ENCODE measurements at places on chromosomes 7 and 10.

GRCh38 chr10:133335246-133336117 lies 1.2 kb downstream of the CALY start:
- peak; percentile 85 for DNase-seq

GRCh38 chr10:27457966-27458365 lies 46.1 kb upstream of the RAB18 start:
- no peak for DNase-seq

- DNase-seq, result no peak
Measured at GRCh38 chr7:139522830-139523198, 671 bp upstream of the CLEC2L start.

DNA sequence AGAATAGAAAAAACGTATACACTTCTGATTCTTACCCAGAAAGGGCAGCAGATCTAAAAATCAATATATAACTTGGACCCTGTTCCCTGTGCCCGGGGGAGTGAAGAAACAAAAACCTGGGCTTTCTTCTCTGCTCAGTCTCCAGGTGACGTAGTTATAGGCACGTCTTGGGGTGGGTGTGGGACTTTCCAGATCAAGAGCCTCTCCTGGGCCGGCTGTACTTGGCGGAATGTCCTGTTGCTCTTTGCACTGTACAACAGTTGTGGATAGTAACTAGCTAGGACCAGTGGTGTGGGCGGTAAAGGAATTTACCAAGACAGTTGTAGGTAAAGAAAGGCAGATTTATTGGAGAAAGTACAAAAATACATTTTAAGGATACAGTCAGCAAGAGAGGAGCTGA lies 40.4 kb upstream of the STEAP4 start:
- DNase-seq, result no peak

DNA sequence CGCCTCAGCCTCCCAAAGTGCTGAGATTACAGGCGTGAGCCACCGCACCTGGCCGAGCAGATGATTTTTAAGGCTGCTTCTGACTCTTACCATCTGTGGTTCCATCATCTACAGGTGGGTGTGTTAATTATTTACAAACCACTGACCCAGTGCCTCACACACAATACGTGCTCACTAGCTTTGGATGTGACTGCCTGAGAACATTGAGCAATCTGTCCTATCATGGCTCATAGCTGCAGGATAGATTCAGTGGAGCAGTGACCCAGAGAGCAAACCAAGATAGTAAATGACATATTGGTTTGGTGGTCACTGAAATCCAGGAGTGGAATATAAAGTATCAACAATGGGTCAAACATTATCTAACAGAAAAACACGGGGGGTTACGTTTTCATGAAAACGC lies 24.1 kb downstream of the GPAM start:
- DNase-seq, result no peak

DNA sequence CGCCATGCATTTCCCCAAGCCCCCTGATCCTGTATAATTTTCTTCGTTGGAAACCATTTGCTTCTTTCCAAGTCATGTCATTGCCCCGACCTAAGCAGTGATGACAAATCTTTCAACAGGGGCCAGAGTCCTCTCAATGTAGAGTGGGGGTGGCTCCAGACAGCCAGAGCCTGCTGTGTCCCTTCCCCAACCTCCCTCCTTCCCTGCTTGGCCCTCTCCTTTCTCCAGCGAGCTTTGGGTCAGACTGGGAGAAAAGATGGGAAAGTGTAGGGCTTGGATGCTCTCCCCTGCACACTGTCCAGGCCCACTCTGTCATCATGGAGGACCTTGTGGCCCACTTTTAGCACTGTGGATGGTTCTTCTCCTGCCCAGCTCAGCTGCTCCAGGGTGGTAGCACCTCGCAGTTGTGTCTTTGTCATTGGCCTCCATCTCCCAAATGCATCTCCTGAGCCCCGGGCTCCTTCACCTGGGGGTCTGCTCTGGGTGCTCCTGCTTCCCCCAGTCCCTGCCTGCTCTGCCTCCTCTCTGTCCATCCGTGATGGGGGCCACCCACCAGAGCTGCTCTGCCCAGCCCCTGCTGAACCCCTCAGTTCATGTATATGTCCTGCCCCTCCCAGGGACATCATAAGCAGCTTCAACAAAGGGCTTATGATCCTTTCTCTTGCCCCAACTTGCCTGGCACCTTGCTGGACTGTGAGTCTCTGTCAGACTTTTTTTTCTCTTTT lies 37.5 kb downstream of the BTBD16 start:
- no peak for DNase-seq

GRCh38 chr10:14926061-14926470 lies 27.8 kb downstream of the DCLRE1C start:
- DNase-seq, result no peak

DNA sequence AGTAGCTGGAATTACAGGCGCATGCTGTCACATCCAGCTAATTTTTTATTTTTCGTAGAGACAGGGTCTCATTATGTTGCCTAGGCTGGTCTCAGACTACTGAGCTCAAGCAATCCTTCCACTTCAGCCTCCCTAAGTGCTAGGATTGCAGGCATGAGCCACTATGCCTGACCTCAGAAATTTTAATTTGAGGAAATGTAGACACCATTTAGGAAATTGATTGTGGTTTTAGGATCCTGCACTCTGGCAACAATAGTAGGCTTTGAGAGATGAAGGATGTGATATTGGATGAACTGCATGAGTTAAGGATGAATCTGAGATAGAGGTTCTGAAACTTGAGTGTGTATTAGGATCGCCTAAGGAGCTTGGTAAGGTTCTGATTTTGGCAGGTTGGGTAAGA lies 66.5 kb downstream of the PPP1R9A start:
- DNase-seq, result no peak

DNA sequence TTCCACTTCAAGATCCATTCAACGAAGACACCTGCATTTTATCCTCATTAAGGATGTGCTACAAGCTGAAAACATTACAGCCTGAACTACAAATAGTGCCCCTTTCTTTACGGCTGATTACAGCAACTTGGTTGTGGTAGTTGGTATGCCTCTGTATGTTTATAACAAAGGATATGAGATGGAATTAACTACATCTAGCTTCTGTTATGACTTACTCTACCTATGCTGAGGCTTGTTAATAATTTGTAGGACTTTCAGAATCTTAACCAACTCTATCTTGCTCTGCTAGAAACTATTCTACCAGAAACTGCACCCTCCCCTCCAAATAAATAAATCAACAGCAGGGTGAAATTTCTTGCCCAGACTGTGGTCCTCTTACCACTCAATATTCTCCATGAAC lies 448.1 kb downstream of the GRM8 start:
- DNase-seq, result no peak

DNA sequence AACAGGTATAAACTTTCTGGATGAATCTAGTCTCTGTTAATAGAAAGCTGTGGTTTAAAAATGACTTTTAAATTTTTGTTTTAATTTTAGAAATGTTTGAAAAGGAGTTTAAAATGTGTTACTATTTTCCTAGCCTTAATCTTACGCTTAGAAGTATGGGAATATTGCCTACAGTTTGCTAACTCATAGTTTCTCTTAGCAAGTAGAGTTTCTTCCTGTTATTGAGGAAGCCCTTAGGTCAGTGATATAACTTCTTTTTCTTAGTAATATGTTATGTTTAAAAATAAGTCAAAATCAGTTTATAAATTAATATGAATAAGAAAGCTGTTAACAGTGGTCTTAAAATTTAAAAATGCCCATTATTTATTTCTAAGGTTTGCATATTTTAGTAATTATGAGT lies 3.1 kb downstream of the STARD3NL start:
- DNase-seq, result no peak

DNA sequence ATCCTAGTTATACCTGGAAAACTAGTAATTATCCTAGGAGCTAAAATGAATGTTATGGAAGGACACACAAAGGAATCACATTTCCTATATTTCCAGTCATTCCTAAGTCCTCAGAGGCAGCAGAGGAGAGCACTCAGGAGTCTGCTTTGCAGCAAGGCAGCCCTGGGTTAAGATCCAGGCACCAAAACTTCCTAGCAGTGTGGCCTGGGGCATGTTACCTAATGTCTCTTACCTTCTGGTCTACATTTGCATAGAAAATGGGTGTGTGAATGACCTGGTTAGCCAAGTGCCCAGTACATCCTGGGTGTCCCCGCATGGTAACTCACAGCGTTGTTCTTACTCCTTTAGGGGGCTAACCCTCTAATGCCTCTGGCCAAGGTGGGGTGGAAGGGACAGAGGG lies 135.9 kb downstream of the TAX1BP1 start:
- no peak for DNase-seq

DNA sequence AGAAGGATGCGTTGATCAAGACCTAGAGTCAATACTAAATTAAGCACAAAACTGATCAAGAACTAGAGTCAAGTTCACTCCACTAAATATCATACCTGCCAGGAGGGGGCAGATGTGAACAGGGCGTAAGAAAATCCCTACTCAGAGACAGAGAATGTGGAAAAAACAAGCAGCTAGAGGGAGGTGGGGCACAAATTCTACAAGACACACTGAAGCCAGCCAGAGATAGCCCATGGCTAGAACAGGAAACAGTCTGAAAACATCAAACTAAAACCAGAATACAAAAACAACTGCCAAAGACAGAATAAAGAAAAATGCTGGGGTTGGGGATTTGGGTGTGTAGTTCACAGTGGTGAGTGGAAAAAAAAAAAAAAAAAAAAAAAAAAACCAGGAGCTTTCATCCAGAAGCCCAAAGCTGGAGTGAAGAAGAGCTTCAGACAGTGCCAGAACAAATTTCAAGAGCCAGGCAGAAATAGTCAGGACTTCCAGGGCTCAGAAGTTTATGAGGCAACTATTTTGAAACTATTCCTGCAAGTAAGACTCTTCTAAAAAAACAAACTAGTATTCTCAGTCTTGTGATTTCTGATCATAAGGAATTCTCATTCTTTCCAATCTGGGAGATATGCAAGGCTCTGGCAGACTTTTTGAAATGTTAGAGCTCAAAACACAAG lies 118.3 kb downstream of the CCDC71L start:
- peak; percentile 39 for DNase-seq

GRCh38 chr10:126207313-126207771 lies 180.9 kb downstream of the ADAM12 start:
- DNase-seq, result no peak

DNA sequence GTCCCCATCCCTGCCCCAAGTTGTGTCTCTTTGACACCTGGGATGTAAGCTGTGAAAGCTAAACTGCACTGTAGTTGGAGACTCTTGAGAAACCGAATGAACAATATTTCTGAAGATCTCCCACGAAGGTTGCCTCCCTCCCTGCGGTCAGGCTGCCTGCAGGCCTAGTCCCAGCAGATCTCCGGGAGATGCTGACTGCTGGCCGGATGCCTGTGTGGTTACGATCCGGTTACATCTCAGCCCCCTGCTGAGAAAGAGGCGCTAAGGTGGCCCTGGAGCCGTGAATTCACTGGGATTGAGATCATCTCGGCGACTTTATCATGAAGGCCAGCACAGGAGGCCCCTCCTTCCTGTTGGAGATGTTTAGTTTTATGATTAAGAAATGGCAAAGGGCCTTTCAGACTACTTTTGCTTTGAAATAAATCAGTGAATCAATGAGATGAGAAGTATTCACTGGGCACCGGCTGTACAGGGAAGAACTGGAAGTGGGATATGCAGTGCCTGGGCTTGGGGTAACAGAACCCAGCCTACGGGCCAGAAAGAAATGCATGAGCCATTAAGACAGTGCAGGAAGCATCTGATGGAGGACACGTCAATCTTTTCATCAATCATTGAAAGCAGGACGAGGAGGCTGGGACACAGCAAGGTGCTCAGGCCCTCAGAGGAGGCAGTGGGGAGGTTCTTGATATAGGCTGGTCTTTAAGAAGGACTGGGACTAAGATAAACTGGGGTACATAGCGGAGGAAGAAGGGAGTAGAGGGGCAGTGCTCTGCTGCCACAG lies 177.6 kb downstream of the PRKAG2 start:
- no peak for DNase-seq

DNA sequence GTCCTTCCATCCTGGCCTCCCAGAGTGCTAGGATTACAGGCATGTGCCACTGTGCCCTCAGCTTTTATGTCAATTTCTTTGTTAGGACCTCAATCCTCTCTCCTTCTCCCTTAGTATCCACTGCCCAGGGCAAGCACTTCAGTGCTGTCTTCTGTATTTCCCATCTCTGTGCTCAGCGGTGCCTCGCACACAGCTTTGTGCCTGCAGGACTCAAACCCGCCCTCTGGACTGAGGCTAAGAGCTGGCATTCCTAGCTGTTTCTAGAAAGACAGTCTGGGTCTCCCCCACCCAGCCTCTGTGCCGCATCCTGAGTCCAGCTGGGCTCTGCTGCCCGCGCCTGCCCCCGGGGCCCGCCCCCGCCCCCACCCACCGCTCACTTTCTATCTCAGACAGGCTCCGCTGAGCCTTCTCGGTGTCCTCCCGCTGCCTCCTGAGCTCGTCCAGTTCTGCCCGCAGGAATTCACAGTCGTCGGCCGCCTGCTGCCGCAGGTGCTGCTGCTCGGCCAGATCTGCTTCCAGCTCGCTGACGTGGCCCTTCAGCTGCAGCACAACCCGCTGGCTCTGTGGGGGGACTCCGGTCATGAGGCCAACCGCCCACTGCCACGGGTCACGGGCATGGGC lies 67.3 kb downstream of the SPDYE5 start:
- no peak for DNase-seq

- no peak for DNase-seq
Measured at GRCh38 chr10:74863551-74863950, 37.2 kb downstream of the KAT6B start.

- peak; percentile 47 for DNase-seq
Measured at GRCh38 chr7:38107486-38107893, 70.6 kb upstream of the STARD3NL start.

- no peak for DNase-seq
Measured at GRCh38 chr10:104065748-104066147, 19.9 kb downstream of the COL17A1 start.
